ENCODE measurements at places on chromosomes 3 and 15.
A peak's percentile ranks its signal among the peaks of the same experiment; 100 is the strongest.

DNA sequence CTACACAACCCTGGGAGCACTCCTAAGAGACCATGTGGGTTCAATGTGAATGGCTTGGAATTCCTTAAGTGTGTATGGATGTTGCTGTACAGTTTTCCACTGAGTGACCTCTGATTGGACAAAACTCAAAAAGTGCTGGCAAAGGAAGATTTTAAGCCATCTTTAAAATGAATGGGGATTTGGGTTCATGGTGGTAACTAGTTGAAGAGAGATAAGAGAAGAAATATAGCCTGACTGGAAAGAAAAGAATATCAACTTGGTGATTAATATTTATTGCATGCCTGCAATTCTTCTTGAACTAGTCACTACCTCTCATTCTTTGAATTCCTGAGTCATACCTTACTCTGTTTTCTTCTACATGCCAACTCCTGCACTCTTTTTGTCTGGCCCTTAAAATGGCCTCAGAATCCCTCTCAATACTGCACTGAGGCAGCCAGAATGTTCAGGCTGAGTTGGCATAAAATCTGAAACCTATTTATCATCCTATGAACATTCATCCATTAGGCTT lies 124.7 kb downstream of the RPL22L1 start:
- no peak for DNase-seq

GRCh38 chr3:191376516-191377141 lies 46.3 kb upstream of the UTS2B start:
- peak; percentile 32 for DNase-seq

DNA sequence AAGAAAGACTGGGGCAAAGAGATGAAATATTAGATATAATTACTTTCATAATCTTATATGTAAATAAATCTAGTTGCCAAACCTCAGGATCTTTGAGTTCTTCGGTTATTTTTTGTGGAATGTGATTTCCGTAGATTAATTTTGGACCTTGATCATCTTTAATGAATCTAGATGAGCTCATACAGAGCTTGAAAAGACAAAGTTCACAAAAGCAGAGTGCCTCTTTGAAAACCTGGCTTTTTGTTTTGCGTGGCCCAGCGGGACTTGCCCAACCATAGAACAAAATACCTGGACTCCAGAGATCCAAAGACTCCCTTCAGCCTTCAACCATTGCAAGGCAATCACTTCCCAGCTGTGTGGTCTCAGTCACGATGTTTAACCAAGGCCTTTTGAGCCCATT lies 54.8 kb upstream of the CHST2 start:
- no peak for DNase-seq

DNA sequence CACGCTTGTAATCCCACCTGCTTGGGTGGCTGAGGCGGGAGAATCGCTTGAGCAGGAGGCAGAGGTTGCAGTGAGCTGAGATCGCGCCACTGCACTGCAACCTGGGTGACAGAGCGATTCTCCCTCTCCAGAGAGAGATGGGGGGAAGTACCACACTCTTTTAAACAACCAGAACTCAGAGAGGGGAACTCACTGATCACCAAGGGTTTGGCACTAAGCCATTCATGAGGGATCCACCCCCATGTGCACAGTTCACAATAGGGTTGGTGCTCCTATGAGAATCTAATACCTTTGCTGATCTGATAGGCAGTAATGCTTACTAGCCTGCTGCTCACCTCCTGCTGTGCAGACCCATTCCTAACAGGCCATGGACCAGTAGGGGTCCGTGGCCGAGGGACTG lies 51.6 kb downstream of the QTRT2 start:
- DNase-seq: no peak
